ENCODE measurements at places on chromosomes 3 and 15. TPM values are rescaled to one million over a fixed set of nuclear protein-coding genes. Genes with fewer than 3 reads are reported as not detected.

GRCh38 chr15:51536965-51537574, 85.5 kb downstream of the DMXL2 start:
- no peak overlapping the region for H3K27ac ChIP-seq
- no peaks in the 10 kb centered on the region for H3K4me1 ChIP-seq
- no peak for DNase-seq

- H3K36me3 ChIP-seq = no peaks in the 10 kb centered on the region
- H3K27me3 ChIP-seq = no peaks in the 10 kb centered on the region
- H3K27ac ChIP-seq = no peak overlapping the region
- no peaks in the 10 kb centered on the region for H3K4me1 ChIP-seq
Measured at GRCh38 chr3:28917895-28918475, 362.9 kb upstream of the RBMS3 start.

- H3K4me1 ChIP-seq = no peaks in the 10 kb centered on the region
- no peak overlapping the region for H3K27ac ChIP-seq
- no peaks in the 10 kb centered on the region for H3K36me3 ChIP-seq
- H3K27me3 ChIP-seq = no peaks in the 10 kb centered on the region
- no peak for DNase-seq
Measured at GRCh38 chr3:196477678-196478077, 25.9 kb downstream of the RNF168 start.

DNA sequence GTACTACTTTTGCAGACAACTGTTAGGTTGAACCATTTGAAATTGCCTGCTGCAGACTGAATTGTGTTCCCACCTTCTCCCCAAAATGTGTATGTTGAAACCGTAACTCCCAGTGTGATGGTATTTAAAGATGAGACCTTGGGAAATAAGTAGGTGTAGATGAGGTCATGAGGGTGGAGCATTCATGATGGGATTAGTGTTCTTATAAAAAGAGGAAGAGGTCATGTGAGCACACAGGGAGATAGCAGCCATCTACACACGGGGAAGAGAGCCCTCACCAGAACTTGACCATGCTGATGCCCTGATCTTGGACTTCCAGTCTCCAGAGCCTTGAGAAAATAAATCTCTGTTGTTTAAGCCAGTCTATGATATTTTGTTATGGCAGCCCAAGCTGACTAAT, 17.4 kb upstream of the FHIT start:
- no peak overlapping the region for H3K4me3 ChIP-seq
- no peak for DNase-seq
- no peaks in the 10 kb centered on the region for H3K27me3 ChIP-seq
- H3K36me3 ChIP-seq = no peaks in the 10 kb centered on the region
- no peak overlapping the region for H3K27ac ChIP-seq

DNA sequence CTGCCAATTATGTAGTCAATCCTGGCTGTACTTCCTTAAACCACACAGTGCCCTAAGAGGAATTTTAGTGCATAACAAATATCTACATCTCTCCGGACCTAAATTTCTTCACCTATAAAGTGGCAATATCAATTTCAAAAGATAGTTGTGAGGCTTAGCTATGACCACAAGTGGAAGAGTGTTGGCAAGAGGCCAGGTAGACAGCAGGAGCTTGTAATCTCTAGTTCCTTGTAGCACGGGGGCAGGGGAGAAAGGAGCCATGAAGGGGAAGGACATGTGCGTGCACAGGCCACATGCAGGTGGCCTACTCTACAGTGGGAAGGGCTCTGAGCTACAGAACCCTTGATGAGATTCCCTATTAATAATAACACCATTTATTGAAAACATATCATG, 269.7 kb downstream of the ABHD5 start:
- no peaks in the 10 kb centered on the region for H3K36me3 ChIP-seq
- no peak overlapping the region for H3K27ac ChIP-seq
- no peaks in the 10 kb centered on the region for H3K4me1 ChIP-seq
- DNase-seq = no peak
- H3K27me3 ChIP-seq = no peaks in the 10 kb centered on the region

PAQR9 gene
- not detected for total RNA-seq

LRRC58 gene
- 18.6 TPM for total RNA-seq

GOLGA6L4 gene
- total RNA-seq = 1.1 TPM

Measured in Peyer's patch (tissue), 4 donors.